ENCODE measurements at places on chromosomes 16 and 17.

GRCh38 chr17:17523001-17523730, 27.0 kb upstream of the RASD1 start:
- DNase-seq: no peak

DNA sequence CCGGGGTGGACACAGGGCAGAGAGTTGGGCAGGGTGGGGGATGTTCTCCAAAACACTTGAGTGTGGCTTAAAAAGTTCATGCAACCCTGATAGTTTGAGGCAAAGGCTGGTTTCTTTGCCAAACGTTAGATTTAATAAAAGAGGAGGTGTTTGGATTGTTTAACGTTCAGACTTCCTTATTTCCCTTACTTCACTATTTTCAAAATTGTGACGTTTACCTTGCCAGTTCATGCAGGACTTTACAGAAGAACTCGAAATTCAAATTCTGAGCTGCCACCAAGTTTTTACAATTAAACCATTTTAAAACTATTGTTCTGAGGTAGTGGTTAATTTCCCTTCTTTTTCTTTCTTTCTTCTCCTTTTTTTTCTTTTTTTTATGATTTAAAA, 5.5 kb downstream of the SEC14L1 start:
- no peak for DNase-seq

GRCh38 chr17:60303406-60304099, 88.4 kb downstream of the USP32 start:
- DNase-seq: no peak

GRCh38 chr16:5693426-5693825, 595.8 kb upstream of the EEF2KMT start:
- no peak for DNase-seq

DNA sequence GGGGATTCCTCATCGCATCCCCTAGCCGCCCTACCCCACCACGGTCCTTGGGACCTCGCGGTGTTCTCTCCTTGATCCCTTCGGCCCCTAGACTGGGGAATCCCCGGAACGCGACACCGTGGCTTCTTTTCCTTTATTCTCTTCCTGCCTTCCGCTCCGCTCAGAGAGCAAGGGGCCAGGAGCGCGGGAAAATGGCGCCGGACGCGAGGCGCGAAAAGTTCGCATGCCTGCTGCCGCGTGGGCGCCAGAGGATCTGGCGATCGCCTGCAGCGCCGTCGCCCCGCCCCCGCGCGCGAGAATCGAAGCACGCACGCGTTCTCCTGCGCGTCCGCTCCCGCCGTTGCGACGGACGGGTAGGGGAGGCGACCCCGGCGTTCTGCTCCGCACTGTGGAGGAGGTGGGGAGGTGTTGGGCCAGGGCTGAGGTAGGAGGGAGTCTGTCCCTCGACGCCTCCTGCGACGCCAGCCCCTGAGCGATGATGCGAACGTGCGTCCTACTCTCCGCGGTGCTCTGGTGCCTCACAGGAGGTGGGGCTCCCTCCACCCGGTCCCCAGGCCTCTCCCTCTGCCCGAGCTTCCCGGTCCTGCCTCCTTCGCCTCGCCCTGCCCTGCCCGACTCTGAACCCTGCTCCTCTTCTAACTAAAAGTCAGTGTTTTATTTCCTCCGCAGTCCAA, at the start of gene ZPBP2:
ZPBP2 (plus strand) TSS at position 323 of the 674 bp plus-strand sequence; CDS start at position 476, 153 bp downstream.
- DNase-seq: no peak

DNA sequence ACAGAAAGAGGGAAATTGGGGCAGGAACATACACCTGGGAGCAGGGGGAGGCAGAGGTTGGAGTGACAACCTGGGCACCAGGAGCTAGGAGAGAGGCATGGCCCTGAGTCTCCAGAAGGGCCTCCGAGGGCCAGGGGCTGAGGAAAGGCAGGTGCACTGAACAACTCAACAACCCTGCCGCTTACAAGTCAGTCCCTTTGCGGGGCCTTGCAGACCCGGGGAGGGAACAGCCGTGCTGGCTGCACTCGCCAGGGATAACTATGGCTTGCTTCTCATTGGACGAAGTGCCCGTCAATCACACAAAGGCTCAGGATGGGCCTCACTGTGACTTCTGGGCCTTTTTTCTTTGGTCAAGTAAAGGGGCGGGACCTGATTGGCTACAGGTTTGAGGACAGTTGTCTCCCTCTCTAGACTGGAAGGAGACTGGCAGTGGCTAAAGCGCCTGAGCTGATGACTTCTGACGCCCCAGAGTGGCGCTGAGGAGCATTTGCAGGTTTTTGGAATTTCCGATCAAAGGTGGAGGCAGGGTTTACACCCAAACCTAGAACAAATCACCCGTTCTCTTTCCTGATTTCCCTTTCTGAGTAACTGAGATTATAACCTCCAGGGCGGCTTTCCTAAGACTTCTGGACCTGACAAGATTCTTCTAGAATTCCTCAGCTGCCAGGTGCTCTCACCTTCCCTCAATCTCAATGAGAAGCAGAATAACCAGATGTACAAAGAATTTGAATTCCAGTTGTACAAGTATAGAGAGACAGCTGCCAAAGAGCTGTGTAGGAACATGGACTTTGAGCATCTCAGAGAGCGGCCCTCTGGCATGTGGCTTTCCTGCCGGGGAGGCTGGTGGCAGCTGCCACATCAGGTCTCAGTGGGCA, 27.6 kb upstream of the ST6GALNAC2 start:
- DNase-seq: no peak

DNA sequence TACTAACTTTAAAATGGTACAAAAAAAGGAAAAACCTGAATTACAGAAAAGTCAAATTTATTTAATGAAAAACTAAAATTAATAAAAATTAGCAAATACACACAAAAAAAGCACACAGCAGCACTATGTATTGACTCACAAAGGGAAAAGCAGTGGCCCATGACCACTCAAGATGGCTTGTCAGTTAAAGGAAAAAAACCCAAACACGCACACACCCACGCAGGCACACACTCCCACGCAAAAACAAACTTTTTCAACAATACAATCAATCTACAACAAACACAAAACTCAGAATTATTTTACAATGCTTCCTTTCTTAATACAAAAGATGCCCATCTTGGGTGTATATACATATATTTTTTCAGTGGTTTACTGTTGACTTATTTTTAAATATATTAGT, 24.2 kb downstream of the SIAH1 start:
- DNase-seq: no peak

- DNase-seq: peak; percentile 53
Observed at GRCh38 chr16:72198021-72198711, 26.2 kb upstream of the PMFBP1 start.

GRCh38 chr17:66715745-66716156, 119.2 kb upstream of the CACNG5 start:
- peak; percentile 20 for DNase-seq

GRCh38 chr16:27982184-27982583, 81.3 kb downstream of the GSG1L start:
- DNase-seq: no peak

- DNase-seq: no peak
Observed at GRCh38 chr16:67967958-67968399, 458 bp downstream of the SLC12A4 start.

DNA sequence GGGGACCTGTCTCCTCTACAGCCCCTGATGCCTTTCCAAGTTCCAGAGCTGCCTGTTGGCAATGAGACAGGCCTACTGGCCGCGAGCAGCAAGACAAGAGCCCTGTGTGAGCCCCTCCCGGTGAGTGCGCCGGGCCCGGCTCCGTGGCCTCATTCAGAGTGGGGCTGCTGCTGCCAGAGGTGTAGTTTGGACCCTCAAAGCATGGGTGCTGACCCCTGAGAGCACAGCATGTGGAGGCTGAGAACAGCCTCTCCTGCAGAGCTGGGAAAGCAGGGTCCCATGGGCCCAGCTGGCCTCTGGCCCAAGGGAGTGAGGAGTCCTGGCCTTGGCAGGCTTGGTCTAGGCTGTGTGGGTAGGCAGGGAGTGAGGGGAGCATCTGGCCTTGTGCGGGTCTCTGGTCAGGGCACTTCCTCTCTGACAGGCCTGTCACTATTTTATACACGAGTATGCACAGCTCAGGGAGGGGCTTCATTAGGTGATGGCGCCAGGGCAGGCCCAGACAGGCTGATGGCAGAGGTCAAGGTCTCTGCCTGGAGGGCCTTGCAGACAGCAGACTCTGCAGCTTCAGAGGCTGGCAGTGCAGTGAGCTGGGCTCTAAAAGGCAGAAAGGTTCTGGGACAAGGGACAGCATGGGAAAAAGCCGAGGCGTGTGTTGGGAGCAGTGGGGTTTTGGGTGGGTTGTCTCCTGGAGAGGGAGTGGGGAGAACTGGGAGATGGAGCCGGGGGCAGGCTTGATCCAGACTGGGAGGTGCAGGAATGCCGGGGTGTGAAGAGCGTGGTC, 43.4 kb downstream of the ADCY7 start:
- no peak for DNase-seq

- no peak for DNase-seq
Observed at GRCh38 chr16:9012848-9013507, 49.3 kb upstream of the USP7 start.

DNA sequence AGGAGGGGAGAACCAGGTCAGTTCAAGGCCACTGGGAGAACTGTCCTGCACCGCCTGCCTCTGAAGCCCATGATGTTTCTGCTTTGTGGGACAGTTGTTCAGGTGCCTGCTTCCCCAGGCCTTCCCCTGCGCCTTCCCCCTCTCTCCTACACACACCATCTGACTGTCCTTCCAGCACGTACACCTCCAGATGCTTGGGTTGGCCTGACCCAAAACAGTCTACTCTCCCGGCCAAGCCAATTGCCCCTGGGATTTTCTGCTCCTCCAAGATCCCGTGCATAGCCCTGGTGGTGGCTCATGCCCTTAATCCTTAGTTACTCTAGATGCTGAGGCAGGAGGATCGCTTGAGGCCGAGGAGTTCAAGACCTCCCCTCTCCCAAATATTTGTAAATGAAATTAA, 684 bp upstream of the RSAD1 start:
- DNase-seq: no peak

GRCh38 chr16:69563605-69564580, 1.9 kb upstream of the NFAT5 start:
- no peak for DNase-seq

GRCh38 chr17:74682471-74683190, 30.1 kb downstream of the CD300LF start:
- no peak for DNase-seq

- DNase-seq: peak; percentile 69
Observed at GRCh38 chr17:28033972-28034714, 8.3 kb upstream of the NLK start.

- no peak for DNase-seq
Observed at GRCh38 chr16:85274924-85275323, 162.7 kb upstream of the CIBAR2 start.

- DNase-seq: no peak
Observed at GRCh38 chr16:81315271-81316175, 761 bp downstream of the GAN start.

GRCh38 chr17:76437467-76438402, 15.2 kb downstream of the UBE2O start:
- DNase-seq: no peak

GRCh38 chr16:9780831-9781230, 401.4 kb downstream of the GRIN2A start:
- no peak for DNase-seq

GRCh38 chr17:29125651-29126050, 54.5 kb downstream of the MYO18A start:
- no peak for DNase-seq

DNA sequence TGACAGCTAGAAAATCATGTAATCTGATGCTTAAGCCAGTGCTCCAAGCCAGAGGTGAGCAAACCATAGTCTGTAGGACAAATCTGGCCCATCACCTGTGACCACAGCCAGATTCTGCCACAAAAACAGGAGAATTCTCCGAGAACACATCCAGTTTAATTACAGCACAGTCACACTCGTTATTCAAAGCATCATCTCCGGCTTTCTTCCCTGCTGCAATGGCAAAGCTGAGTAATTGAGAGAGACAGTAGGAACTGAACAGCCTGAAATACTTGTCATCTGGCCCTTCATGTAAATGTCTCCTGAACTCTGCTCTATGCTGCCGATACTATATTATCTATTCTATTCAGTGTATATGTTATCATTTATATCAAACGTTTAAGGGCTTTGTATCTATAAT, 121.4 kb upstream of the FOXF1 start:
- DNase-seq: no peak

DNA sequence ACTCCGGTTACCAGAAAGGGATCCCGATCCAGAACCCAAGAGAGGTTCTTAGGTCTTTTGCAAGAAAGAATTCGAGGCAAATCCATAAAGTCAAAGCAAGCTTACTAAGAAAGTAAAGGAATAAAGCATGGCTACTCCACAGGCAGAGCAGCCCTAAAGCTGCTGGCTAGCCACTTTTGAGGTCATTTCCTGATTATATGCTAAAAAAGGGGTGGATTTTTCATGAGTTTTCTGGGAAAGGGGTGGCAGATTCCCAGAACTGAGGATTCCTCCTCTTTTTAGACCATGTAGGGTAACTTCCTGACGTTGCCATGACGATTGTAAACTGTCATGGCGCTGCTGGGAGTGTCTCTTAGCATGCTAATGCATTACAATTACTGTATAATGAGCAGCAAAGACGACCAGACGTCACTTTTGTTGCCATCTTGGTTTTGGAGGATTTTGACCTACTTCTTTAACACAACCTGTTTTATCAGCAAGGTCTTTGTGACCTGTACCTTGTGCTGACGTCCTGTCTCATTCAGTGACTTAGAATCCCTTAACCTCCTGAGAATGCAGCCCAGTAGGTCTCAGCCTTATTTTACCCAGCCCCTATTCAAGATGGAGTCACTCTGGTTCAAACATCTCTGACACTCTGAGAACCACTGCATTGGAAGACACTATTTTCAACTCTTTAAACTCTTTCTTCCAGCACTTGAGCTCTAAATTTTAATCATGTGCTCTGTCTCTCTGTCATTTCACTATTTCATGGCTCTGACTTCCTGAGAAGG, 203.6 kb upstream of the CACNG3 start:
- DNase-seq: no peak

- DNase-seq: no peak
Observed at GRCh38 chr16:4435337-4436067, 9.8 kb downstream of the DNAJA3 start.

DNA sequence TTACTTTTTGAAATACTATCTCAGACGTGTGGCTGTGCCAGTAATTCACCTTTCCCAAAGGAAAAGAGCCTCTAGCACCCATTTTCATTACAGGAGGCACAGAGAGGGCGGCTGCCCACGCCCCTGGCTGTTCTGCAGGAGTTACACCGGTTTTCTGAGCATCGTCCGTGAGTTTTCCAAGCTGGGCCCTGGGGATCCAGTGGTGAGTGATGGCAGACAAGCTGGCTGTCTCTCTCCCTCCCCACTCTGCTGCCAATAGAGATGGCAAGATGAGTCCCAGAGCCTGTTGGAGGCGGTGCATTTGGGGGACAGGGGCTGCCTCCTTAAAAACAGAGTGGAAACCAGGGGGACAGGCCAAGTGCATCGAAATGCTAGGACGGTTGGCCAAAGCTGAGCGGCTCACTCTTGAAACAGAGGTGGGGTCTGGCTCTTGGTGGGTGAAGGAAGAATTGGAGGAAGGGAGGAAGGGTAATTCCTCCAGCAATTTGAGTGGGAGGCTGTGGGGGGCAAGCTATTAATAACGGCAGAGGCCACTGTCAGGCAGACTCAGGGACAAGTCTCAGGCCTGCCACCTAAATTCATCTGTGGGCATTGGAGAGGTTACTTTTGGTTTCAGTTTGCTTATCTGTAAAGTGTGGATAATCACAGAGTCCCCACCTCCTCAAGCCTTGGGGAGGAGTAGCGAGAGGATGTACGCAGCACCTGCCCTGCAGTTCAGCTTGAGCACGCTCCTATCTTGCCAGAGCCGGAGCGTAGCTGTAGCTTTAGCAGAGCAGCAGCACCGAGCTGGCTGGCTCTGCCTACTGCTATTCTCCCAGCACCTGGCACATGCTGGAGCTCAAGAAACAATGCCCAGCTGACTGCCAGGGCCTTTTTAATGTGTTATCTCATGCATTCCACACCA, 7.5 kb upstream of the NOS2 start:
- DNase-seq: no peak
